ENCODE measurements at places on chromosomes 16 and 17.

DNA sequence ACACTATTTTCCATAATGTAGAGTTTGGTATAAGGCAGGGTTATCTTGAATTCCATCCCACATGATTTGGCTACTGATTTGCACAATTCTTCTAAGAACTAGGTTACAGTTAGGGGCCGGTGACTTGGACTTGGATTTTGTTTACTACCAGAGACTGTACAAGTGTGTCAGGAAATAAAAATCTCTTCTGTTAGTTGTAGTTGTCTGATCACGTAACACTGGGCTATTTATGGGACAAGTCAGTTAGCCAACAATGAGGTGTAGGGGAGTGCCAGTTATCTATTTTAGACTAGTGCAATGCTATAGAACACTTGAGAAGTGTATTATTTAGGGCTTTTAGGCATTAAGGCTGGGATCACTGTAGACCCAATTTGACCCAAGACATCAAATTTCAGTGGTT, 39.7 kb upstream of the GHDC start:
- ATAC-seq: no peak

- ATAC-seq: no peak
These were observed 10.4 kb upstream of the NLRC3 start for GRCh38 chr16:3587547-3588110.

GRCh38 chr17:74525781-74526288, 5.4 kb downstream of the CD300LB start:
- ATAC-seq: no peak

DNA sequence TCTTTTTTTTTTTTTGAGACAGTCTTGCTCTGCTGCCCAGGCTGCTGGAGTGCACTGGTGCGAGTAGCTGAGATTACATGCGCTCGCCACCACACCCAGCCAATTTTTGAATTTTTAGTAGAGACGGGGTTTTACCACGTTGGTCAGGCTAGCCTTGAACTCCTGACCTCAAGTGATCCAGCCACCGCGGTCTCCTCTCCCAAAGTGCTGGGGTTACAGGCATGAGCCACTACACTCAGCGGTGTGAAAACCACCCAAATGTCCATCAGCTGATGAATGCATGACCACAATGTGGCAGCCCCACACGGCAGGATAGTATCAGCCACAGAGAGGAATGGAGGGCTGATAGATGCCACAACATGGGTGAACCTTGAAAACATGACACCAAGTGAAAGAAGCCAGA, 2.1 kb downstream of the P2RX5 start:
- ATAC-seq: no peak

DNA sequence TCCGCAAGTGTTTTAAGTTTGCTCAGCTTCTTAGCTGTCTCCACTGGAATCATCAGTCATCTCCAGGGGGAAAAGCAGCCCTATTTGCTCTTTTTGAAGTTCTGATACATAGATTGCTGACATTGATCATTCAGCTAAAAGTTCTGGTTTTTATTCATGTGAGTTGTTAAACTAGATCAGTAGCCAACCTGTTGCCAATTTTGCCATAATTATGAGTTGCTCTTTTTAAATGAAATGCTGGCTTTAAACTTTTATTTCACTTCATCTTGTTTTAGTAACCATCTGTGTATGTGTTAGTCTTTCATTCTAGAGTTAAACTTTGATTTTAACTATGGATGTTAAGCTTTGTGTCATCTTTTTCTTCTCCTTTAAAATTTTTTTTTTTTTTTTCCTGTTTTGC, 12.5 kb downstream of the UTP18 start:
- no peak for ATAC-seq

DNA sequence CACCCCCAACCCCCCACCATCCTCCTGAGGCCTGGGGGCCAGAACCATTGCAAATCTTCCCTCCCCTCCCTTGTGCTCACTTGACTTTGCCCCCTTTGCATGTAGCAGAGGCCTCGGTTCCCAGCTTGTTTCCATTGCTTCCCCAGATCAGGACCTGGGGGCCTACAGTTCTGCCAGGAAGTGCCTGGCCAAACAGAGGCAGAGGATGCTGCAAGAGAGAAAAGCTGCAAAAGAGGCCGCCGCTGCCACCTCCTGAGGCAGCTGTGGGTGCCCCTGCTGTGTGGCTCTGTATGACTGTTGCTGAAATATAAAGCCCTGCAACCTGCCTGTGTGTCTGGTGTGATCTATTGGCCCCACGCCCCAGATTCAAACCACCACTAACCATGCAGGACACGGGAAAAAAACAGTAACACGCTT, 2.3 kb downstream of the NDUFB10 start:
- ATAC-seq: no peak

GRCh38 chr17:64628641-64629040, 33.5 kb downstream of the SMURF2 start:
- no peak for ATAC-seq

DNA sequence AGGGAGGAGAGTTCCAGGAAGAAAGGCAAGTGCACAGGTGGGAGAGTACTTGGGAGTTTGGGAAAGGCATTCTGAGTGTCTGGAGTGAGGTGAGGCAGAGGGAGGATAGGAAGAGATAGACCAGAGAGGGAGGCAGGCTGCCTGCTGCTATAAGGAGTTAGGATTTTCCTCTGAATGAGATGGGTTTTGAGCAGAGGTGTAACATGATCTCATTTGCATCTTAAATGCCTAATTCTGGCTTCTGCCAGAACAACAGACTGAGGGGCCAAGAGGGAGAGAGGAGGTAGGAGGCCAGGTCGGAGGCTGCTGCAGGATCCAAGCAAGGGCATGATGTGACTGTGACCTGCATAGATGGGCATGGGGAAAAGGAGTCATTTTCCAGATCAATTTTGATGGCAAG, 31.5 kb upstream of the IRX6 start:
- no peak for ATAC-seq
